ENCODE measurements at places on chromosomes 3 and 15.
A peak's percentile ranks its signal among the peaks of the same experiment; 100 is the strongest.

- DNase-seq: no peak
These were observed 357.1 kb upstream of the CFAP20DC start for GRCh38 chr3:59406943-59407342.

GRCh38 chr3:184582646-184583577 lies 21.3 kb downstream of the EPHB3 start:
- no peak for DNase-seq

DNA sequence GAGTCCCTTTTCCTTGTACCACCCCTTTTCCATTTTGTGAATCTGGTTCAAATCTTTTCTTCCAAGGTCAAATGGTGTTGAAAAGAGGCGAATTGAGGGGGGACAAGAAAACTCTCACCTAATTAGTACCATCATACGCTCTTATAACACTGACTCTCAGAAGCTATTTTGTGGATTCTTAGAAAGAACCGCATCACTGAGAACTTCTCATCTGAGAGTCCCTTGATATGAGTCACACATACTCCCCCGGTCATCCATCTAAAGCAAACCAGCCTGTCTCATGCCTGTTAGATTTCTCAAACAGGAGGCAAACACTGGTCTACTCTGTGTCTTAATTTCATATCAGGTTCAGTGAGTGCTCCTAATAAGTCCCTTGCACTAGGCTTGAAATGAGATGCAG lies 76.5 kb upstream of the SPRED1 start:
- DNase-seq: no peak

DNA sequence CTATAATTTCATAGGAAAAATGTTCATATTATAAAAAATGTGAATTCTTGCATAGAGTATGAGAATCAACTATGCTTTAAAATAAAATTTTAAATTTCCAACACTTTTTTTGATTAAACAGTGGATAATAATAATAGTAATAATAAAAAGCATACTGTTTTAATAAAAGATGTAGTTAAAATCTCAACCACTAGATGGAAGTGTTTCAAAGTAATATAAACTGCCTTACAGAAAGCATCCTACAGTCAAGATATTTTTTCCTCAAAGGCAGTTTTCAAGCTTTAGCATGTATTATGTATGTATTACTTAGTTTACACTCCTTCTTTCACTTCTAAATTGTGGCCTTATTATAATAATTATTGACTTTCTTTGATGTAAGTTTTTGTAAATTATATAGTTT lies 217.5 kb downstream of the CHL1 start:
- no peak for DNase-seq

DNA sequence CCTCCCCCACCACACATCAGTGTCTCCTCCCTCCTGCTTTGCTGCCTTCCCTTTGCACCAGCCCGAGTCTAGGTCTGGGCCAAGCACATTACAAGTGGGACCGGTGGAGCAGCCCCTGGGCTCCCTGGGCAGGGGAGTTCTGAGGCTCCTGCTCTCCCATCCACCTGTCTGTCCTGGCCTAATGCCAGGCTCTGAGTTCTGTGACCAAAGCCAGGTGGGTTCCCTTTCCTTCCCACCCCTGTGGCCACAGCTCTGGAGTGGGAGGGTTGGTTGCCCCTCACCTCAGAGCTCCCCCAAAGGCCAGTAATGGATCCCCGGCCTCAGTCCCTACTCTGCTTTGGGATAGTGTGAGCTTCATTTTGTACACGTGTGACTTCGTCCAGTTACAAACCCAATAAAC lies 2.3 kb upstream of the ABCF3 start:
- no peak for DNase-seq

DNA sequence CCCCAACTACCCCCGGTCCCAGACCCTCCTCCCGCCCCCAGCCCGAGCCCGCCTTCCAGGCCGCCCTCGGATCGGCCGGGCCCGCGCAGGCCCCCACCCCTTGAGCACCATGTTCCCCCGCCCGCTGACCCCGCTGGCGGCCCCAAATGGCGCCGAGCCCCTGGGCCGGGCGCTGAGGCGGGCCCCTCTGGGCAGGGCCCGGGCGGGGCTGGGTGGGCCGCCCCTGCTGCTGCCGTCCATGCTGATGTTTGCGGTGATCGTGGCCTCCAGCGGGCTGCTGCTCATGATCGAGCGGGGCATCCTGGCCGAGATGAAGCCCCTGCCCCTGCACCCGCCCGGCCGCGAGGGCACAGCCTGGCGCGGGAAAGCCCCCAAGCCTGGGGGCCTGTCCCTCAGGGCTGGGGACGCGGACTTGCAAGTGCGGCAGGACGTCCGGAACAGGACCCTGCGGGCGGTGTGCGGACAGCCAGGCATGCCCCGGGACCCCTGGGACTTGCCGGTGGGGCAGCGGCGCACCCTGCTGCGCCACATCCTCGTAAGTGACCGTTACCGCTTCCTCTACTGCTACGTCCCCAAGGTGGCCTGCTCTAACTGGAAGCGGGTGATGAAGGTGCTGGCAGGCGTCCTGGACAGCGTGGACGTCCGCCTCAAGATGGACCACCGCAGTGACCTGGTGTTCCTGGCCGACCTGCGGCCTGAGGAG lies 472 bp downstream of the CHST14 start:
- no peak for DNase-seq

GRCh38 chr3:50324351-50325112 lies 2.0 kb upstream of the HYAL2 start:
- DNase-seq: peak; percentile 40

GRCh38 chr3:6577584-6577983 lies 283.3 kb upstream of the GRM7 start:
- DNase-seq: no peak

GRCh38 chr3:3799173-3800079 lies at the start of gene LRRN1:
LRRN1 (plus strand) TSS chr3:3799431; CDS start chr3:3844642, 45,211 bp downstream.
- peak; percentile 32 for DNase-seq

DNA sequence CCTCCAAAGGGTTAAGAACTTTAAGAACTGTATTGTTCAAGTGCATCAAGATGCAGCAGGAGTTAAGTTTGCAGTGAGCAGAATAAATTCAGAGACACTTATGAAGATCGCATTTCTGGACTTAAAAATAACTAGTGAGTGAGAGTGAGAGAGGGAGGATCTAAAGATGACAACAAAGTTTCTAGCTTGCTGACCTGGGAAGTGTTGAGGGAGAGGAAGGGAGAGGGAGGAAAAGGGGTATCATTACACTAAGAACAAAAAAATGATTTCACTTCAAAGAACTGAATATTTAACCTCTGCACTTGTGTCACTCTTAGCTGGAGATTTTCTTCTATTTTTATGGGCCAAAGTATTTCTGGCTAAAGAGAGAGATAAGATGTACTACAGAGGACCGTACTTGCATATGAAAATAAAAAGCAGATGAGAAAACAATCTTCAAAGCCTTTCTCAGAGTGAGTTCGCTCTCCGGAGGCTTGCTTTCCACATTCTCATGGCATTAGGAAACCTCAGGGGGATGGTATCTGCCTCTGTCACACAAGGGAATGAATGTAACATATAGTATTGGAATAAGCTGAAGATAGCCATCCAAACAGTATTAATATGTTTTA lies 91.4 kb upstream of the TJP1 start:
- DNase-seq: no peak

- no peak for DNase-seq
These were observed 546.4 kb upstream of the ZNF385D start for GRCh38 chr3:22297436-22297835.

DNA sequence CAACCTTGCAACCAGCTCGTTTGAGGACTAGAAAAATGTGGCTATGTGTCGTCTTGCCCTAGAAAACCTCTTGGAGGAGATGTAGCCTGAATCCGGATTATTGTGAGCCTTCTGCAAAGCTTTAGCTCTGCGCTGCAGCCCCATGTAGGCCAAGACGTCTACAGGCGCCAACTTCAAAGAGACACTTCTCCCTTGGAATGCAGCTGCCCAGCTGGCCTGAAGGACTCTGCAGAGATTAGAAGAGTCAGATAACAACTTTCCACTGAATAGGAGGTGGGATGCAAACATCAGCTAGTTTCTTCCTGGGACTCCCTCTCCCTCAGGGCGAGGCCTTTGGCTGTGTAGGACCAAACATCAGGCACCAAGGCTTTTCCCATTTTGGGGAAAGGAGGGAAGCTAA lies 356.5 kb upstream of the IL12A start:
- DNase-seq: no peak

All from activated naive CD8-positive, alpha-beta T cell treated with anti-CD3 and anti-CD28 coated beads, Interleukin-2, amount 50 U/mL, for 16 hours (primary cell).